ENCODE measurements at places on chromosomes 12 and 14. TPM values are rescaled to one million over a fixed set of nuclear protein-coding genes. Genes with fewer than 3 reads are reported as not detected.

The CAMKK2 gene
- 14.4 TPM for total RNA-seq

The ANP32D gene
- not detected for total RNA-seq

The MAPK1IP1L gene
- 19.7 TPM for total RNA-seq

The RAB15 gene
- total RNA-seq = 2.7 TPM

The PCED1B gene
- total RNA-seq = 0.66 TPM

The PAH gene
- total RNA-seq = under 0.01 TPM

The HSPB8 gene
- total RNA-seq = 18.9 TPM

The ZCCHC8 gene
- total RNA-seq = 20.4 TPM

The RILPL2 gene
- 3.5 TPM for total RNA-seq

The CEBPE gene
- not detected for total RNA-seq

The OVCH1 gene
- under 0.01 TPM for total RNA-seq

The OR10G2 gene
- total RNA-seq = not detected

The KERA gene
- not detected for total RNA-seq

The EPYC gene
- total RNA-seq = not detected

The TFCP2 gene
- 10.4 TPM for total RNA-seq

The PTPRR gene
- 2.2 TPM for total RNA-seq

The RAD9B gene
- 0.55 TPM for total RNA-seq

The CABP1 gene
- 1.1 TPM for total RNA-seq

The HOXC4 gene
- not detected for total RNA-seq

The KRT73 gene
- not detected for total RNA-seq

The GLIPR1L2 gene
- 0.25 TPM for total RNA-seq

The BCL2L14 gene
- total RNA-seq = not detected

The HDAC7 gene
- 24.5 TPM for total RNA-seq

The A2M gene
- 2.2 TPM for total RNA-seq

The CISTR gene
- total RNA-seq = not detected

The CLEC4D gene
- not detected for total RNA-seq

The TBC1D30 gene
- total RNA-seq = 0.87 TPM

The WNT1 gene
- not detected for total RNA-seq

The IFNG gene
- total RNA-seq = not detected

The GLS2 gene
- total RNA-seq = 0.22 TPM

The DYRK4 gene
- total RNA-seq = 39.4 TPM

The JAG2 gene
- total RNA-seq = 0.66 TPM

The IKBIP gene
- 82.9 TPM for total RNA-seq

The RTRAF gene
- 109 TPM for total RNA-seq

The ART4 gene
- not detected for total RNA-seq

The SMIM41 gene
- total RNA-seq = 0.37 TPM

The TMEM19 gene
- total RNA-seq = 35.7 TPM

The VRK1 gene
- 63.9 TPM for total RNA-seq

The KIF26A gene
- 1.5 TPM for total RNA-seq

The EML5 gene
- 0.50 TPM for total RNA-seq

The RTL1 gene
- total RNA-seq = under 0.01 TPM

The KCNC2 gene
- 0.50 TPM for total RNA-seq

The SERPINA10 gene
- total RNA-seq = under 0.01 TPM

The RPGRIP1 gene
- not detected for total RNA-seq

The RASSF9 gene
- total RNA-seq = 6.1 TPM

The MEG3 gene
- 81.9 TPM for total RNA-seq

The CLEC1B gene
- total RNA-seq = not detected

Data from uterine smooth muscle cell (primary cell).